ENCODE measurements at places on chromosomes 3 and 15.

DNA sequence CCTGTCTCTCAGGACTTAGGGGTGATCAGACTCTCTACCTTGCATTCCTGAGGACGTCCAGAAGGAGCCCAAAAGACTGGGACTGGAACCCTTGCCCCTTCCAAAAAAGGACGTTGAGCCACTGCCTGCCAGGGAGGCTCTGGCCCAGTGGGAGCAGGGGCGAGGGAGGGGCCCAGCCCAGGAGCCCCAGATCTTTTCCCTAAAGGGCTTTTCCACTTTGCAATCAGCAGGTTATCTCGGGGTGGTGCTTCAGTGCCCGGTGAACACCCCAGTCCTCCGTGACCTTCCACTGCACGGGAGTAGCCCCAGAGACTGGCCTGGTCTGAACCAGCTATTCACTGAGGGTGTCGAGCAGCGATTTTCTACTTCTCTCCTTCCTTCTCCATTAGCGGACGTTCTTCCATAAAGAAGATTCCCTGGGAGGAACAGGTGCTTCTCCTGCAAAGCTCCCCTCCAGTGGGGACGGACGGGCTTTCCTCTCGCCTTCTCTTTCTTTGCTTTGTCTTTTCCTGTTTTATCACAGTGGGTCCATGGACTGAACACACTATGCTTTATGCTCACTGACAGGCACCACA, 113.7 kb downstream of the CHSY1 start:
- no peak for DNase-seq

- DNase-seq, result no peak
Measured at GRCh38 chr3:183400352-183400751, 28.1 kb downstream of the MCF2L2 start.

DNA sequence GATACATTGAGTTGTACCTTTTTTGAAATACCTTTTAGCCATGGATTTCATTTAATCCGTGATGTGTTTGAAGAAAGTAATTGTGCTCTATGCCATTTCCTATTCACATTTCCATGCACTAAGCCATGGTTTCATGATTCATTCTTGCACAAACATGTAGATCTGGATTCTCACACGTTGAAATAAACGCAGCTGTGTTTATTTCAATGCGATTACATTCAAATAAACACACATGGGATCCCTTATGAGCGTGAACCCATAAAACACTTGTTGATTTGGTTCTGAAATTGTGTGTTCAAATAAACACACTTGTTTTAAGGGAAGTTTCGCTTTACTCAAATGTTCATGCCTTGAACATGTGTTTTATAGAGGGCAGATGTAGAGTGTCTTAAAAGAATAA, 39.2 kb downstream of the BBX start:
- DNase-seq, result no peak

- no peak for DNase-seq
Measured at GRCh38 chr3:141486496-141486745, 406 bp upstream of the RASA2 start.

- DNase-seq, result no peak
Measured at GRCh38 chr3:150335631-150336030, 72.5 kb upstream of the TSC22D2 start.
